ENCODE measurements at places on chromosomes 2 and 18. TPM values are rescaled to one million over a fixed set of nuclear protein-coding genes. Genes with fewer than 3 reads are reported as not detected.

GRCh38 chr2:142965443-142965842, 88.0 kb downstream of the KYNU start:
- no peaks in the 10 kb centered on the region for H3K4me1 ChIP-seq
- no peaks in the 10 kb centered on the region for H3K36me3 ChIP-seq
- no peaks in the 10 kb centered on the region for H3K27me3 ChIP-seq
- H3K4me3 ChIP-seq = no peak overlapping the region
- H3K27ac ChIP-seq = no peak overlapping the region

IL36A gene
- total RNA-seq = not detected

DNA sequence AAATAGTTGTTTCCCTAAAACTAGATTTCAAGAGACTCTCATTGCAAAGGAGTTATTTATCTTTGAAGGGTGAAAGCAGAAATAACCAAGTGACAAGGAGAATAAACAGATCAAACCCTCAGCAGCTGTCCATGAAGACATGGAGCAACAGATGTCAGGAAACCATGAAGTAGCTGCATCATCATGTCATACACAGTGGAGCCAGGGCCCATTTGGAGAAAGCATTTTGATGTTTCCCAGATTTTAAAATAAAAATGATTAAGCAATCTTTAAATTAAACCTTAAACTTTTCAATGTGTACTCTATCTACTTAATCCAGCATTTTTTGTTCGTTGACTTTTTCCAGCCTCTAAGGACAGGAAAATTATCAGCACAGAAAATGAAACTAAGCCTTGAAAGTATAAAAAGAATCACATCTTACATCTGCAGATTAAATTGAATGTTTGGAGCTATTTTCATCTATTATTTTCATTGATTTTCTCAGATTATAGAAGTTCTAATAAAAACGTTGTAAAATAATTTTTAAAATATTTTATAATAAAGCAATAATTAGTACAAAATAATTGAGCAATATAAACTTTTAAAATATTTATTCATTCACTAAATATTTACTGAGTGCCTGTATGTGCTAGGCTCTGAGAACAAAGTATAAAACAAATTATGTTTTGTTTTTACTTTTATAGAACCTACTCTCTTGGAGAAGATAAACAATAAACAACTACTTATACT, 860.1 kb downstream of the BCL11A start:
- H3K4me3 ChIP-seq = no peak overlapping the region
- no peak overlapping the region for H3K27ac ChIP-seq
- H3K4me1 ChIP-seq = no peaks in the 10 kb centered on the region
- DNase-seq = no peak
- H3K36me3 ChIP-seq = no peaks in the 10 kb centered on the region

IL1RL1 gene
- total RNA-seq = 0.77 TPM

- no peak overlapping the region for H3K4me3 ChIP-seq
- no peak overlapping the region for H3K27ac ChIP-seq
- H3K36me3 ChIP-seq = no peaks in the 10 kb centered on the region
- H3K4me1 ChIP-seq = peaks cover 2% of the 10 kb centered on the region
- no peak for DNase-seq
- no peaks in the 10 kb centered on the region for H3K27me3 ChIP-seq
Observed at GRCh38 chr2:30472326-30472725, 25.3 kb downstream of the LCLAT1 start.

OR6B2 gene
- not detected for total RNA-seq

CCDC150 gene
- 3.4 TPM for total RNA-seq

- H3K36me3 ChIP-seq = no peaks in the 10 kb centered on the region
- H3K4me3 ChIP-seq = no peak overlapping the region
- no peaks in the 10 kb centered on the region for H3K27me3 ChIP-seq
Observed at GRCh38 chr2:113282747-113283533, 4.2 kb upstream of the PAX8 start.

GRCh38 chr18:12366379-12366778, 10.6 kb downstream of the AFG3L2 start:
- H3K27ac ChIP-seq = no peak overlapping the region
- DNase-seq = no peak
- peaks cover 2% of the 10 kb centered on the region for H3K4me1 ChIP-seq

CCDC74A gene
- 16.1 TPM for total RNA-seq

KIAA2012 gene
- total RNA-seq = not detected

DNA sequence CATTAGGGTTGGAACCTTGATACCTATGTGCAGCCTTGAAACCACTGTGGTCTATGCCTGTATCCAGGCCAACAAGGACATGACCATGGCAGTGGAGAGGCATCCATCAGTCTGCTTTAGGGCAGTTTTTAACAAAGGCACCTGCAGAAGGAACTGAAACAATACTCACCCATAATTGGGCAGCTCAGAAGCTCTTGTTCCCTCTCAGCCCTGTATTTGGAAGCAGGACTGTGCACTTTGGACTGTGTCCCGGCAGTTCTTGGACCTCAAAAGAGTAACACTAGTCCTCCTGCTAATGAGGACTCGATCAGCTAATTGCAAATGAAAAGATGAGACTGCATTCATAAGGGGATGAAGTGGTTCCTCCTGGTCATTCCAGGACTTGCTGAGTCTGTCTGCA, 500.2 kb upstream of the TNP1 start:
- no peaks in the 10 kb centered on the region for H3K36me3 ChIP-seq
- DNase-seq = no peak
- no peak overlapping the region for H3K4me3 ChIP-seq

DNA sequence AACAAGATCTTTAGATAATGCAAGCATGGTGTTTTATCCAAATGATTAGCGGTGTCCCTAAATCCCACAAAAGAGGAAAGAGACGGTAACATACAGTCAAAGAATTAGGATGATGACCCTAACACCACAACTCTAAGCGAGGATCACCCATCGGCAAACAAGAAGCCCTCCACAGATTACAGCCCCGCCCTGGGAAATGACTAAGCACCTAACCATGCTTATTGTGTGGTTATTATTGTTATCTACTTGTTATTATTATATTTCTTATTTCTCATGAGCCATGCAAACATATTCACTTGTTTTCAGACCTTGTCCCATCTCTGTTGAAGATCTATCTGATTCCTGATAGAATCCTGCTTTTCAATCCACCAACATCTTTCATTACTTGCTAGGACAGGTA, 651.3 kb downstream of the NYAP2 start:
- no peak overlapping the region for H3K4me3 ChIP-seq
- H3K4me1 ChIP-seq = no peaks in the 10 kb centered on the region
- H3K36me3 ChIP-seq = no peaks in the 10 kb centered on the region
- no peaks in the 10 kb centered on the region for H3K27me3 ChIP-seq

GRCh38 chr2:148607566-148607965, 37.0 kb upstream of the EPC2 start:
- H3K4me1 ChIP-seq = no peaks in the 10 kb centered on the region
- H3K27ac ChIP-seq = no peak overlapping the region
- no peak for DNase-seq
- no peak overlapping the region for H3K4me3 ChIP-seq

GLI2 gene
- total RNA-seq = 53.0 TPM

DNA sequence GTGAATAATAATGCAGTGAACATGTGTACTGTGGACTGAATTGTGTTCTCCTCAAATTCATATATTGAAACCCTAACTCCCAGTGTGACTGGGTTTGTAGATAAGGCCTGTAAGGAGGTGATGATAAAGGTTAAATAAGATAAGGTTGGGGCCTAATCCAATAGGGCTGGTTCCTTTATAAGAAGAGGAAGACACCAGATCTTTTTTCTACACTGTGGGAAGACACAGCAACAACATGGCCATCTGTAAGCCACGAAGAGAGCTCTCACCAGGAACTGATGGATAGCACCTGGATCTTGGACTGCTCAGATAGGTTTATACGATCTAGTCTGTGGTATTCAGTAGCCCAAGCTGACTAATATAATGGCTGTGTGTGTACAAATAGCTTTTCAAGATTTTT, 66.8 kb downstream of the BMPR2 start:
- H3K36me3 ChIP-seq = no peaks in the 10 kb centered on the region
- DNase-seq = no peak
- no peaks in the 10 kb centered on the region for H3K4me1 ChIP-seq
- H3K27ac ChIP-seq = no peak overlapping the region

GRCh38 chr2:76268484-76268883, 557.8 kb upstream of the GCFC2 start:
- H3K36me3 ChIP-seq = no peaks in the 10 kb centered on the region
- no peaks in the 10 kb centered on the region for H3K27me3 ChIP-seq
- no peak overlapping the region for H3K4me3 ChIP-seq
- H3K4me1 ChIP-seq = no peaks in the 10 kb centered on the region
- DNase-seq = no peak
- no peak overlapping the region for H3K27ac ChIP-seq

- no peak overlapping the region for H3K27ac ChIP-seq
- no peaks in the 10 kb centered on the region for H3K36me3 ChIP-seq
- H3K27me3 ChIP-seq = no peaks in the 10 kb centered on the region
- H3K4me3 ChIP-seq = no peak overlapping the region
Observed at GRCh38 chr2:240033330-240033678, 3.1 kb upstream of the OR6B2 start.

- H3K4me3 ChIP-seq = no peak overlapping the region
- no peaks in the 10 kb centered on the region for H3K4me1 ChIP-seq
- no peaks in the 10 kb centered on the region for H3K36me3 ChIP-seq
- H3K27me3 ChIP-seq = no peaks in the 10 kb centered on the region
- H3K27ac ChIP-seq = no peak overlapping the region
Observed at GRCh38 chr18:4351005-4351404, 104.1 kb downstream of the DLGAP1 start.

UCN gene
- 1.5 TPM for total RNA-seq

- H3K4me1 ChIP-seq = no peaks in the 10 kb centered on the region
- H3K36me3 ChIP-seq = no peaks in the 10 kb centered on the region
- H3K27me3 ChIP-seq = no peaks in the 10 kb centered on the region
- no peak overlapping the region for H3K27ac ChIP-seq
- no peak overlapping the region for H3K4me3 ChIP-seq
Observed at GRCh38 chr2:100632037-100632436, 69.2 kb downstream of the PDCL3 start.

GRCh38 chr18:374721-375168, 106.9 kb upstream of the THOC1 start:
- H3K27me3 ChIP-seq = no peaks in the 10 kb centered on the region
- no peaks in the 10 kb centered on the region for H3K36me3 ChIP-seq
- no peak overlapping the region for H3K4me3 ChIP-seq
- DNase-seq = no peak
- no peaks in the 10 kb centered on the region for H3K4me1 ChIP-seq
- H3K27ac ChIP-seq = no peak overlapping the region

DNA sequence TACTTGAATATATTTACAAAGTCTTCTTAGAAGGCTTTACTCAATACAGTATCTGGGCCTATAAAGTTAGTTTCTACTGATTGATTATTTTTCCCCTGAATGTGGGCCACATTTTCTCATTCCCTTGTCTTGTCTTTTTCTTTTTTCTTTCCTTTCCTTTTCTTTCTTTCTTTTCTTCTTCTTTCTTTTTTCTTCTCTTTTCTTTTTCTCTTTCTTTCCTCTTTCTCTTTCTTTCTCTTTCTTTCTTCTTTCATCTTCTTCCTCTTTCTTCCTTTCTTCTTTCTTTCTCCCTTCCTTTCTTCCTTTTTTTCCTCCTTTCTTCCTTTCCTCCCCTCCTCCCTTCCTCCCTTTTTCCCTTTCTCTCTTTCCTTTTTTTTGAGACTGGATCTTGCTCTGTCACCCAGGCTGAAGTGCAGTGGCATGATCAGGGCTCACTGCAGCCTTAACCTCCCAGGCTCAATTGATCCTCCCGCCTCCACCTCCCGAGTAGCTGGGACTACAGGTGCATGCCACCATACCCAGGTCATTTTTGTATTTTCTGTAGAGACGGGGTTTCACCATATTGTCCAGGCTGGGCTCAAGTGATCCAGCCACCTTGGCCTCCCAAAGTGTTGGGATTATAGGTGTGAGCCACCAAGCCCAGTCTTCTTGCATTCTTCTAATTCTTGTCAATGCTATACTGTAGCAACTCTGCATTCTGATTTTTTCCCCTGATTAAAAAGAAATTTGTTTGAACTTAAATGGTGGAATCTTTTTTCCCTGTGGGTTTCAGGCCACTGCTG, 133.1 kb upstream of the FBXO11 start:
- H3K27ac ChIP-seq = no peak overlapping the region
- no peaks in the 10 kb centered on the region for H3K27me3 ChIP-seq
- no peak overlapping the region for H3K4me3 ChIP-seq
- no peak for DNase-seq

GRCh38 chr2:24287171-24287570, 73.2 kb downstream of the ITSN2 start:
- DNase-seq = no peak
- H3K27me3 ChIP-seq = no peaks in the 10 kb centered on the region
- no peaks in the 10 kb centered on the region for H3K36me3 ChIP-seq
- H3K27ac ChIP-seq = no peak overlapping the region

SPEG gene
- 29.8 TPM for total RNA-seq

SERPINB12 gene
- total RNA-seq = not detected

Measured in ovary (tissue), 10 donors.